ENCODE measurements at places on chromosomes 7 and 10.

DNA sequence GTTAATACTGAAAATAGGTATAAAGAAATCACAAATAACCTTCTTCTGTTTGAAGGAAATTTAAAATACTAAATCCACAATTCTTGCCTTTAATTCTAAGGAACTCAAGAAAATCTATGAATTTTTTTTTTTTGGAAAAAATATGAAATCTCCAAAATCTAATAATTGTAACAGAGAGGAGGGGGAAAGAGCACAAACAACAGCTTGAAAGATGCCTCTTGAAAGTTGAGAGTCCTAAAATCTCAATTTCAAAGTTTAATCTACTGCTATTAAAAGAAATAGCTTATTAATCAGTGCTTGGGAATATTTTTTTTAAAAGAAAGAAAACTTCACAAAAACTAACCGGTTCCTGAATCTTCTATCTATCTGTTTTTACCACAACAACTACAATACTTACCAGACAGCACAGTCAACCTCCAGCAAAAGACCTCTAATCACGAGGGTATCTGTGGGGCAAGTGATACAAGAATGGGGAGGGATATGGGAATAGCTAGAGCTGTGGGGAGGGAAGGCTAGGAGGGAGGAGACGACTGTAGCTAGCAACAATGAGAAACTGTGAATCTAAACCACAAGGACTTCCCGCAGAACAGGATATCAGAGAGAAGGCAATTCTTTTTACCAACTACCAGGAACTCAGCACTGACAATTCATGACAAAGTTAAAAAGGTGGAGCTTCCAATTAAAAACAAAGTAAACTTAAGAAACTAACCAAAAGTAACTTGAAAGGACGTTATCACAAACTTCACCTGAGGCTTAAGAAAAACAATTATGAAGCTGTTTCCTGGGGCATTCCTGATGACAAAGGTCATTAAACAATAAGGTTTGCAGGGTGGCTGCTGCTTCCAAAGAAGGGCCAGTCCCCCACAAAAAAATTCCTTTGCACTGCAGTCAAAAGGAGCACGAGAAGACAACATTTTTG lies at the start of gene USP54:
Gene USP54 (minus strand): TSS at position 462 of the 919 bp plus-strand sequence. CDS start 15,684 bp downstream, outside the sequence.
- DNase-seq = no peak

DNA sequence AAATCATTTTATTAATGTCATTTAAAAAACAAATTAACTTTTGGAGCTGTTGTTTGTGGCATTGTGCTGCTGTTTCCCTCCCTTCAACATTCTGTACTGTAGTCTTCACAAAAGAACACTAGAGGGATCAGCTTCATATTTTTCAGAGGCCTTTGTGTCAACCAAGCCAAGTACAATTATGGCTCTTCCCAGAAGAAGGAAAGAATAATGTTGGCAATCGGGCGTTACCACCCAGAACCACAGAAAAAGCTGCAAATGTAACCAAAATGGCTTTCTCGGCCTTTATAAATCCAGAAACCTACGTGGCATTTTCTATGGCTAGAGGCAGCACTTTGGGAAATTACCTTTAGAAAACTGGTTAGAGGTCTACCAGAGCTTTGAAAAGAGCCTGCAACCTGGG lies 98.8 kb upstream of the COL1A2 start:
- no peak for DNase-seq

- no peak for DNase-seq
Measured at GRCh38 chr10:36057180-36057579, 415.1 kb upstream of the FZD8 start.

GRCh38 chr10:71712572-71713134 lies 6.9 kb downstream of the C10orf105 start:
- no peak for DNase-seq

DNA sequence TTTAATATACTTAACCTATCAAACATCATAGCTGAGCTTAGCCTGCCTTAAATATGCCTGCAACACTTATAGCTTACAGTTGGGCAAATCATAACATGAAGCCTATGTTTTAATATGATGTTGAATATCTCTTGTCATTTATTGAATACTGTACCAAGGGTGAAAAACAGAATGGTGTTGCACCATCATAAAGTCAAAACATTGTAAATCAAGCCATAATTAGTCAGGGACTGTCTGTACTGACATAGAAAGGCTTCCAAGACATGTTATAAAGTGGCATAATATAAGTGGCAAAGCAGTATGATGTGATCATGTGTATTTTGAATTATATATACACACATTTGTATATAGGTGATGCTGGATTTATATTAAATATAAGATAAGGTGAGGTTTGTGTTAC lies 140.0 kb downstream of the ZEB1 start:
- DNase-seq = no peak

GRCh38 chr10:31102421-31102820 lies 70.8 kb upstream of the ZNF438 start:
- DNase-seq = no peak

- DNase-seq = no peak
Measured at GRCh38 chr10:17062009-17062408, 67.6 kb downstream of the CUBN start.
